ENCODE measurements at places on chromosomes 3 and 15. TPM values are rescaled to one million over a fixed set of nuclear protein-coding genes. Genes with fewer than 3 reads are reported as not detected.

CIDEC gene
- total RNA-seq: not detected

ZPLD1 gene
- not detected for total RNA-seq

GRCh38 chr3:183454064-183454463 is 25.6 kb upstream of the MCF2L2 start:
- no peak for DNase-seq

DNA sequence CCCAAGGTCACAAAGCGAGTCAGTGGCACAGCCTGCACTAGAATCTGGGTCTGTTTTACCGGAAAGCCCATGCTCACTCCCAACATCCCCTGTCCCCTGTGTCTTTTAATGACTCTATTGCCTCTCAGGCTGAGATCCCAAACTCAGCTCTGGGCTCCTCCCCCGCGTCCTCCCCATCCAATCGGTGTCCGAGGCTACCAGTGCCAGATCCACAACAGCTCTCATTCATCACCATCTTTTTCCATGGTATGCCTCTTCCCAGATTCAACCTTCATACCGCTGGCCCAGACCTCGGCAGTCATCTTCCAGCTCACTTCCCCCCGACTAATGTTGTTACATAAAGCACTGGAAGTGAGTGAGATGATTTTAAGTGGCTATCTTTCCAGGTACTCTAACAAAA is 16.1 kb upstream of the KY start:
- no peak for DNase-seq

DNA sequence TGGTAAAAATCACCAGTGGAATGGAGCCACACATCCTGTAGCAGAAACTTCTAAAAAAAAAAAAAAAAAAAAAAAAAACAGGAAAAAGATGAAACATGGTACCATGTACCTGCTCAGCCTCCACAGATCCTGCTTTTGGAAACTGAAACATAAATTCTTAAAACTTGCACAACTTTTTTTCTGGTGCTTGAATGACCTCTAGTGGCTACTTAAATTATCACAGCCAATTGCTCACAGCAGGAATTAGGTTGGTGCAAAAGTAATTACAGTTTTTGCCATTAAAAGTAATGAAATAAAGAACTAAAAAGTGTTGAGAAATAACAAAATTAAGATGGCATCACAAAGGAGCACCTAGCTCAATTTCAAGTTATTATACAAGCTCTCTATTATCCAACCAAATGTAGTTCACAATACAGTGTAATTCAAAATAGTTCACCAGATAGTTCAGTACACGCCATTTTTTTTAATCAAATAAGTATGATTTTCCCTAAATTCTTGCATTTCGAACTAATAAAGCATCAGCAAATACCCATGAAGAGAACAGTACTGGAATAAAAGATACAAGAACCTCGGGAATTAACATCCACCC is 80.6 kb downstream of the ULK4 start:
- no peak for DNase-seq

- no peak for DNase-seq
These were observed 1.9 kb downstream of the OSBPL10 start for GRCh38 chr3:31979001-31979697.

Measured in activated T-helper 1 cell treated with anti-CD3 and anti-CD28 coated beads, Interleukin-12 subunit alpha, Interleukin-12 subunit beta, Interleukin-2, Interleukin-4 antibody, amounts not matched to agents 30 ng/mL and 10 ng/mL and 1 ng/mL, durations not matched to agents 14 hours and 24 hours and 36 hours (primary cell).